ENCODE measurements at places on chromosomes 12 and 14.

DNA sequence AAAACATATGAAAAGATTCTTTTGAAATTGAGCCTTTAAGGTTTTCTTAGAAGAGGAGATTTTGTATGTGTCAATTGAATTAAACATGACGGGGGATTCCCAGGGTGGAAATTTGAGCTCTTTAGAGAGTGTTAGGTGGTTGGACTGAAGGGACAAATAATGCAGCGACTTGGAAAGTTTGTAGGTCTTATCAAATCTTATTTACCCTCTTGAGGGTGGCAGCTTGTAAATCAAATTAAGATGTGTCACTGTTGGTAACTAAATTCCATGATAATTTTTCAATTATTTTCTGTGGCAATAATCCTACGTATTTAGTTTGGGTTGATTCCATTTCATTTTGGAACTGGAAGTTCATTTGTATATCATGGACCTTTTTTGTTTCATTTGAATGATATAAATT, 33.7 kb upstream of the LRIG3 start:
- DNase-seq = no peak

DNA sequence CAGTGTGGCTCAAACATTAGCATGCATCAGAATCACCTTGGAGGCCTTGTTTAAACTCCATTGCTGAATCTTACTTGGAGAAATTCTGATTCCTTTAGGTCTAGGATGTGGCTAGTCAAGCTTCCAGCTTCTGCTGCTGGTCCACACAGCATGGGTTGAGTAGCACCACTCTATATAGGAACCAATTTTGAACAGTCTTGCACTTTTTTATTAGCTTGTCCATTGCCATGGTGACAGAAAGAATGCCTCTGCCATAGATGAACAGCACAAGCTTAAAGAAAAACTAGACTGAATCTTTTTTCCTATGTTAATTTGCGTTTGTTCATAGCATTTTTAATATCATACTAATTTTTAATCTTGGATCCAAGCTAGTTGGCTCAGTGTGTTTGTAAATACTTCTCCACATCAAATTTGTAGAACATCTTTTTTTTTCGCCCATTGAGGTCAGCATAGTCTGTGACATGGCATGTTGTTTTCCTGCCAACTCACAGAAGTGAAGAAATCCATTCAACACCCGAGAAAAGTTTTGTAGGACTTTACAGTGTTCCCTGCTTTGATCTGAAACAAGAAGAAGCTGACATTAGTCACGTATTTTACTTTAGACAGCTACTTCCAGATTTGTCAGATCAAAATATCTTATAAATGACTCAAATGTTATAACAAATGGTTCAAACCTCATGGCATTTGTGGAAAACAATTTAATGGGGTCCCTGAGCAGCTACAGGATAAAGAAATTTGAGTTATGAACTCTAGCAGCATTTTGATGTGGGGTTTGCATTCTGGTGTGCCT, 438.8 kb downstream of the EGLN3 start:
- no peak for DNase-seq

DNA sequence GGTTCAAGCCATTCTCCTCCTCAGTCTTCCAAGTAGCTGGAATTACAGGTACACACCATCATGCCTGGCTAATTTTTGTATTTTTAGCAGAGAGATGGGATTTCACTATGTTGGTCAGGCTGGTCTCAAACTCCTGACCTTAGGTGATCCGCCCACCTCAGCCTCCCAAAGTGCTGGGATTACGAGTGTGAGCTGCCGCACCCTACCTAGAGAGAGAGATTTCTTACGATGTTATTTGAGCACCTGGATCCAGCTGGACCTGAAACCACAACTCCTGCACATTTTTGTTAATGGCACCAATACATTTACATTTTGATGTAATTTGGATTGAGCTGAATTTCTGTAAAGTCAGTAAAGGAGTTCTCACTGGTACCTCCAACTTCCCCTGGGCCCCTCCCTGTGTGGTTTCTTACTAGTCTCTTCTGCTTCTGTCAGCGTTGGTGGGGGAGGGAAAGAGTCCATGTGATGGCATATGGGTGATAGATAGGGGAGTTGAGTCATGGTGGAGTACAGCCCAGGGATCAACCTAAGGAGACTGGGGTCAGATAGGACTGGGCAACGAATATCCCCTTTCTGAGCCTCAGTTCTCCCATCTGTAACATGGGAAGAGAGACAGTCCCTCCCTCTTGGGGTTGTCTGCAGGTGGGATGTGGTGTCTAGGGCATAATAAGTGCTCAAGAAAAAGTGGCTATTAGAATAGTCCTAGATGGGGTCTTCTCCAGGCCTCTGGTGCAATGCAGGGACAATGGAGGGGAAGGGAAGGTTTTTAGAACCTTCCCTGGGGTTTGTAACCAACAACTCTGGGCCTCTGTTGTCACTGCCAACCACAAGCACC, 83.3 kb upstream of the MED13L start:
- DNase-seq = peak; percentile 36

GRCh38 chr14:26319139-26319864, 278.5 kb downstream of the NOVA1 start:
- DNase-seq = no peak

DNA sequence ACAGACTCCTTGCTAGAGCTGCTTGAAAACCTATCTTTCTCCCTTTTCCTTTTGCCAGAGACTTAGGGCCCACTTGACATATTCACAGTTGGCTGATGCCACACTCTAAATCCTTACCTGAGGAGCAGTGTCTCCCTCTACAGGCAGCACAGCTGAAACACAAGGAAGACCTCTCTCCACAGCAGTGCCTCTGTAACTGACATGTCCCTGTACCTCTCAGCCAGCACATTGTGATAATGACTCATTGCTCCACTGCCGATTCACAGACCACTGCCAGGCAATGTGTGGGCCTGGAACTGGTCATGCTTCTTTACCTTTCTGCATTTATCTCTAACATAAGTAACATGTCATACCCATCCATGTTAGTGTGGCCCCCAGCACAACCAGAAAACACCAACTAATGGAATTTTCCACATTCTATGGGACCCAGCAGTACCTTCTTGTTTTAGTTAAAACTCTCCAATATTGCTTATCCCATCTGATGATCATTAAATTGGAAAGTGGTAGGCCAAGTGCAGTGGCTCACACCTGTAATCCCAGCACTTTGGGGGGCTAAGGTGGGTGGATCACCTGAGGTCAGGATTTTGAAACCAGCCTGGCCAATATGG, 56.5 kb downstream of the GTF2A1 start:
- peak; percentile 73 for DNase-seq

GRCh38 chr14:72600551-72601330, 293.2 kb downstream of the DPF3 start:
- no peak for DNase-seq

GRCh38 chr14:97920201-97920600, 1123.0 kb downstream of the VRK1 start:
- DNase-seq = no peak

DNA sequence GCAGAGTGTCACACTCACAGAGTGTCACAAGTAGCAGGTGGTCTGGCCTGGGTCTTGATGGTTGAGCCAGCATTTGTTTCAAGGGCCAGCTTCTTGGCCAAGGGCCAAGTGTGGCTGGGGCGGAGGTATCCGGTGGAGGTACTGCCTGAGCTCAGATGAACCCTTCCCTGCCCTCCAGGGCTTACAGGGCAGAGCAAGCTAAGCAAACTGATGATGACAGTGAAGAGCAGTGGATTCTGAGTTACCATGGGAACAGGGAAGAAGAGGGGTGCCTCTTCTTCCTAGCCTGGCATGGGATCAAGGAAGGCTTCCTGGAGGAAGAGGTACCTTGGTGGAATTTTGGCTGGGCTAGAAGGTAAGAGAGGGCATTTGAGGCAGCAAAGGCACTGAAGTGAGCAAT, 35.7 kb downstream of the MVK start:
- DNase-seq = no peak

DNA sequence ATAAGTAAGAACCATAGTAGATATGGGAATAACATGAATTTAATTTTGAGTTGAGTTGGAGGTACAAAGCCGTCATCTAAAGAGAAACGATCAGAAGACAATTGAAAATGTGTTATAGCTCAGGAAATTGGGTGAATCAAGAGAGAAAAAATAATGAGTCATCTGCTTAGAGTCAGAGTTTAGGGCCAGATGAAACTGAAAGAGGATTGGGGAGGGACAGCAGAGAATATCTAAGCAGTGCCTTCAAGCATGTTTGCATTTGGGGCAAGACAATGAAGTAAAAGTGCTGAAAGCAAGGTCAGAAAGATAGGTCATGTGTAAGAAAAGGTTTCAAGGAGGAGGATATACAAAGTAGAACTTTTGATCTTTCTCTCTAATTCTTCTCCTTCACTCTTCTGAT, 49.4 kb downstream of the SLC15A5 start:
- DNase-seq = no peak

DNA sequence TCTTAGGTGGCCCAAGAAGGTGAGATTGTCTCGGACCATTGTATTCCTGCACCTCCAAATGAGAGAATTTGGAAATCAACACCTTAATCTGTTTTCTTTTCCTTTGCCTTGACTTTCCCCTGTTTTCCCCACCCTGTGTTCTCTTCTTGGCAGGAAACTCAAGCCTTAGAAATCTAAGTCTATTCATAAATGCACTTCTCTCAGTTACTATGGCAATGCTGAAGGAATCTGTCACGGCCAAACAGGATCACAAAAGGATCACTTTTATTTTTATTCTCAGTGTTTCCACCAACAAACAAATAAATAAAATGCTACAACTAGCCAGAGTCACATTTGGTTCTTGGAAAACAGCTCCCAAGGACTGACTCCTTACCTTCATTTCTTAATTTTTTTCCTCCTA, 270.5 kb downstream of the BCAT1 start:
- no peak for DNase-seq

DNA sequence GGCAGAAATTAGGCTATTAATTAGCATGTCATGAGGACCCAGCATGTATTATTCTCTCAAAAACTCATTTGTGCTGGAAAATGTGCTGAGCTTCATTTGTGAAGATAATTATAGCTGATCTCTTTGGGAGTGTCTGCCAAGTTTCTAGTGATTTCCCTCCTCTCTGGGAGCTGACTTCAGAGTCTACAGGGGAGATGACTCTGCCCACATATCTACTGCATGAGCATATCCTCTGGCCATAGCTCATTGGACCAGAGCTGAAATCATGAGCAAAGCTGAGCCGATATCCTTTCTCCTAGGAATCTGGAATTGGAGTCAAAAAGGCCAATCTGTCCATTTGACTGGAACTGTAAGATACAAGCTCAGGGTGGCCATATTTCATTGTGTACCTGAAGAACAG, 5.9 kb downstream of the CCDC198 start:
- no peak for DNase-seq

GRCh38 chr12:93714382-93714781, 37.2 kb downstream of the CRADD start:
- DNase-seq = no peak

Measured in stimulated activated CD8-positive, alpha-beta memory T cell treated with anti-CD3 and anti-CD28 coated beads, Interleukin-4, amount 100 ng/mL, for 48 hours (primary cell).